Erythroblast (primary cell): ENCODE measurements at places on chromosomes 12 and 14.

GRCh38 chr14:56474419-56475022 lies 105.1 kb upstream of the TMEM260 start:
- peak; percentile 29 for DNase-seq

DNA sequence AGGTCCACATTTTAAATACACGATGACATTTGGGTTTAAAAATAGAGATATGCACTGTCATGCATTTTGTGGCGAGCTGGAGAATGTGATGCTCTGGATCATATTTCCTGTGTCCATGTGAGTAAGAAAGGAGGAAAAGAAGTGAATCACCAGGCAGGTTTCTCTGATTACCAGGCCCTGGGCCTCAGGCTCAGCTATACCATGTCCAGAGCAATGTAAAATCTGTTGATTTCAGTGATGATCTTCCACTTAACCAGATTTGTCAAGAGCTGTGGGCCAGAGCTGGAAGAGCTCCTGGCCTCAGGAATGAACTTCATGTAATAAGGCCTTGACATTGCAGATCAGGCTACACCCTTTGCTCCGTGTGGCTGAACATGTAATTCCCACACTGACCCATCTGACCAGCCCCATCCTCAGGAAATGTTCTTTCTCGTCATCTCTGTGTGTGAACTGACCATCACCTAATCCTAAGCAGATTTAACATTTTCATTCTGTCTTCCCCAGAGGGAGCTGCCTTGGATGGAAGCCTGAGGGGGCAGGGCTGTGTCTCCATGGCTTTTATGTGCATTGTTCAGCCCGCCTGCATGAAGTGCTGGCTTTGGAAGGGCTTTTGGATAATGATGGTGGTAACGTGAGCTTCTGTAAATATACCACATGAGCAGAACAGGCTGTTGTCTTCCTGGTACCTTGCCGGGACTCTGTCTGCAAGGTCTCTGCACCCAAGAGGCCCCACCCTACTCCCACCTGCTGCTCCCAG lies 54.5 kb downstream of the CRACR2A start:
- DNase-seq = no peak

DNA sequence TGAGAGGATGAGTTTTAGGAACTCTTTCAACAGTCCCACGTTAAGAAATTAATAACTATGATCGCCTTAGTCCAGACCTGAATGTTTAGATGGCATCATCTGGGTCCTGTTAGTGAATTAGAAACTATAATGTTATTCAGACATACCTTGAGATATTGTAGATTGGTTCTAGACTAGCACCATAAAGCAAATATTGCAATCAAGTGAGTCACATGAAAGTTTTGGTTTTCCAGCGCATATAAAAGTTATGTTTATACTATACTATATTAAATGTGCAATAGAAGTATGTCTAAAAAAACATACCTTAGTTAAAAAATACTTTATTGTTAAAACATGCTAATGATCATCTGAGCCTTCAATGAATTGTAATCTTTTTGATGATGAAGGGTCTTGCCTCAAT lies 106.6 kb upstream of the ATP2B1 start:
- DNase-seq = no peak

GRCh38 chr12:29429999-29430715 lies 49.2 kb upstream of the ERGIC2 start:
- DNase-seq = no peak

DNA sequence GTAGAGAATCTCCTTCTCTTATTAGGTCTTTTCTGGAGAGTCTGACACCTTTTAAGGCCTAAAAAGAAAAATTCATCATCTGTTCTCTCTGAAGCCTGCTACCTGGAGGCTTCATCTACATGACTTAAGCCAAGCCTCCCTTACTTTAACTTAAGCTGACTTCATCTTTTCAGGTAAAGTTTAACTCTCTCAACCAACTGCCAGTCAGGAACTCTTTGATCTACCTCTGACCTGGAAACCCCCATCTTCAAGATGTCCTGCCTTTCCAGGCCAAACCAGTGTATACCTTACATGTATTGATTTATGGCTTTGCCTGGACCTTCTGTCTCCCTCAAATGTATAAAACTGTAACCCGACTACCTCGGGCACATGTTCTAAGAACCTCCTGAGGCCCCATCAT lies 17.5 kb downstream of the GSTZ1 start:
- no peak for DNase-seq

GRCh38 chr12:80636832-80637231 lies 70.6 kb upstream of the MYF6 start:
- DNase-seq = no peak

GRCh38 chr12:44397631-44398030 lies 478.5 kb downstream of the NELL2 start:
- peak; percentile 34 for DNase-seq

DNA sequence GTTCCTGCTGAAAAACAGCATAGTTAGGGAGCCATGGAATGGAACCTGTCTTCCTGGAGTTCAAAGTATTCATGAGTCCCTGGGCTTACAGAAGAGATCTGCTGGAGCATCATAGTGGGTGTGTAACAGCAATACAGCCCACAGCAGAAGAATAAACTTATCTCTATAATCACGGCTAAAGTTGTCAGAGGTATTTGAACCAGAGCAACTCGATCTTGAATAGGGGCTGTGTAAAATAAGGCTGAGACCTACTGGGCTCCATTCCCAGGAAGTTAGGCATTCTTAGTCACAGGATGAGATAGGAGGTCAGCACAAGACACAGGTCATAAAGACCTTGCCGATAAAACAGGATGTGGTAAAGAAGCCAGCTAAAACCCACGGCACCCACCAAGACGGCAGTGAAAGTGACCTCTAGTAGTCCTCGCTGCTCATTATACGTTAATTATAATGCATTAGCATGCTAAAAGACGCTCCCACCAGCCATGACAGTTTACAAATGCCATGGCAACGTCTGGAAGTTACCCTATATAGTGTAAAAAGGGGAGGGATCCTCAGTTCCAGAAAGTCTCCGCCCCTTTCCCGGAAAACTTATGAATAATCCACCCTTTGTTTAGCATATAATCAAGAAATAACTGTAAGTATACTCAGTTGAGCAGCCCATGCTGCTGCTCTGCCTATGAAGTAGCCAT lies 223.4 kb downstream of the PCNX1 start:
- no peak for DNase-seq

GRCh38 chr12:68240079-68240478 lies 13.3 kb downstream of the IL22 start:
- peak; percentile 41 for DNase-seq

GRCh38 chr14:34874386-34875030 lies 652 bp downstream of the BAZ1A start:
- DNase-seq = peak; percentile 78

- no peak for DNase-seq
Observed at GRCh38 chr12:65673732-65674131, 150.6 kb upstream of the HMGA2 start.

DNA sequence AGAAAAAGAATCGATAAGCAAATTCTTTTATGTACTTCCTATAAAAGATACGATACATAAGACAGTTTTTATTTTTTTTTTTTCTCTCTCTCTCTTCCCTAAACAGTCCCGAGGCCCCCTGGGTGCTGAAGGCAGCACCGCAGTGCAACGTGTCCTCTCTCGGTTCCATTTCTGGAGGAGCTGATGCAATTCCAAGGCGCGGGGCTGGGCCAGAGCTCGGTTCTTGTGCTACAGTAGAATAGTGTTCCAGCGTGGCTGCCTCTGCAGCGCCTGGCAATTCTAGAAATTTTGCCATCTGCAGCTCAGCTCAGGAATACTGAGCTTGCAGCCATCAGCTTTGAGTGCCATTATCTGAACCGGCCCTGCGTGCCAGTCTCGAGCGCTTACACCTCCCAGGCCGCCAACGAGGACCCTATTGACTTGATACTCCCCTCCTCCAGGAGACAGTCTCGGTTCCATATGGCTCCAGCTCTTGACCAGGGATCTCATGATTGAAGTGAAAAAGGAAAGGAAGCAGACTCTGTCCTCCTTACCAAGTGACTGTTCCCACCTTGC lies 630 bp downstream of the ALDH1L2 start:
- peak; percentile 26 for DNase-seq

GRCh38 chr12:55739025-55739378 lies 3.9 kb upstream of the GDF11 start:
- no peak for DNase-seq

DNA sequence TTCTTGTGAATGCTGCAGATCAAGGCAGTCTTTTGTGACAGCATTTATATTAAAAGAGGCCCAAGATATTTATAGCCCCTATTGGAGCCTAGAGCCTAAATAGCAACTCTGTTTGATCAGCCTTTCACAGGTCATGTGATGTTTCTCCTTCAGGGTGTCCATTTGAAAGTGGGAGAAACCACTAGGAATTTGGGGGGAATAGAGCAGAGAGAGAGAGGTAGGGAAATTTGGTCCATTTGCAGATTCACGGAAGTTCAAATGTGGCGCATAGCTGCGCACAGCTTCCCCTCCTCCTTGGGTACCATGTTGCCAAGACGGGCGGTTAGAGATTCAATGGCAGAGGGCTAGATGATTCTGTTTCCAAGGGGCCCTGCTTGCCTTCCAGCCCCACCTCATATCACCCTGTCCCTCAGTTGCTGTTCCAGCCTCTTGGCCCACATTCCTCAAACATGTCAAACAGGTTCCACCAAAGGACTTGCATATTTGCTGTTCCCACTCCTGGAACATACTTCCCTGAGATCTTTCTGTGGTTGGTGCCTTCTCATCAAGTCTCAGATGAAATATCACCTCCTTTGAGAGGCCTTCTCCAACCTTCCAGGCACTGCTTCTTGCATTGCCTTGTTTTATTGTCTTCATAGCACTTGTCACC lies 220.8 kb downstream of the CHST11 start:
- no peak for DNase-seq

DNA sequence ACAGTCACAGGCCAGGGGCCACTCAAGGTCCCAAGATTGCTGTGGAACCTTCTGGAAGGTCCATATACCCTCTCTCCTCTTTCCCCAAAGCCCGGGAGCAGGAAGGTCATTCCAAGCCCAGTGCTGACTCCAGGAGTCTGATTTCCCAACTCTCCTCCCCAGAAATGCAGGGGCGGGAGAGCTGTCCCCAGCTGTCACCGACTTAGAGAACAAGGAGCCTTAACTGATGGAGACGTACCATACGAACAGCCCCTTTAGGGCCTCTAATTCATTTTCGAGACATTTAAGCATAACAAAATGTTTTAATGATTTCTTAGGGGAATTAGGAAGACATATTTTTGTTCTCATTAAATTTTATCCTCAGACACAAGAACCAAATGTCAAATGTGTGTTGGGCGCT lies 99.2 kb downstream of the PHETA1 start:
- DNase-seq = no peak

- no peak for DNase-seq
Observed at GRCh38 chr14:22255017-22255950, 333.7 kb downstream of the DAD1 start.

- DNase-seq = peak; percentile 67
Observed at GRCh38 chr12:62793256-62794217, 141.4 kb downstream of the PPM1H start.

- DNase-seq = peak; percentile 57
Observed at GRCh38 chr12:56629459-56630179, 507 bp downstream of the BAZ2A start.

GRCh38 chr14:74924061-74924460 lies 1.0 kb upstream of the RPS6KL1 start:
- no peak for DNase-seq

- no peak for DNase-seq
Observed at GRCh38 chr12:53195516-53196420, 11.3 kb downstream of the ITGB7 start.

DNA sequence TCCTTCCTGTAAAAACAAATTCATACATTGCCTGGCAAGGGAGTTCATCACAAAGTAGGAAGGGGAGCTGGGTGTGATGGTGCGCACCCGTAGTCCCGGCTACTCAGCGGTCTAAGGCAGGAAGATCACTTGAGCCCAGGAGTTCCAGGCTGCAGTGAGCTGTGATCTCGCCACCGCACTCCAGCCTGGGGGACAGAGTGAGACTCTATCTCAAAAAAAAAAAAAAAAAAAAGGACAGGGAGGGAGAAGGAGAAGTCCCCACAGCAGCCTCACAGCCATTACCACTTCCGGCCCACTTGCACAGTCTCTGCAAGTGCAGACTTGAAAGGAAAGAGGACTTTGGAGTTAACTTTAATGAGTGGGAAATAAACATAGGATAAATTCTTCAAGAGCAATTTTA lies 121.0 kb downstream of the FBXL14 start:
- no peak for DNase-seq

GRCh38 chr14:96059519-96060135 lies 20.5 kb downstream of the C14orf132 start:
- DNase-seq = no peak

- DNase-seq = no peak
Observed at GRCh38 chr14:87030197-87030596, 962.8 kb downstream of the GALC start.

DNA sequence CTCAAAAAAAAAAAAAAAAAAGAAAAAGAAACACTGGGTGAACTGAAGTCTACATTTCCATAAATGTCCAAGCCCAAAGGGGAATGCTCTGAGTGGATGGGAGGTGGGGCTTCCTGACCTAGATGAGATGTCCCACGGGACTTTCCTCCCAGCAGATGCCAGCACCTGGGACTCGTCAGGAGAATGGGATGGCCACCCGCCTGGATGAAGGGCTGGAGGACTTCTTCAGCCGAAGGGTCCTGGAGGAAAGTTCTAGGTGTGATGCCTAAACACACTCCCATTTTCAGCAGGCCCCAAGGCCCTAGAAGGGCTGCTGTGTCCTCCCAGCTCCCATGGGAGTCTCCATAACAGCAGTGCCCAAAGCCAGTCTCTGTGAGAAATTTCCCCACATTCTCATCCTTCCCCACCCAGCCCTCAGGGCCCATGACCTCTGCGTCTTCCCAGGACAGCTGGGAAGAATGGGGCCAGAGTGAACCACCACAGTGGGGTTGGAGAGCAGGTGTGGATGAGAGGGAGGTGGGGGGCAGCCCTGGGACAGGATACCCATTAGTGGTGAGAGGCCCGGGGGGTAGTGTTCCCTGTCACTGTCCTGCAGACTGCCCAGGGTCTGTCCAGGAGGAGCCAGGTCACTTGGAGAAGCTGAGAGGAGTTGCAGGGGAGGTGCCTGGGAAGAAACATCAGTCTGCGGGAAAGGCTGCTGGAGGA lies 7.1 kb upstream of the CPNE6 start:
- DNase-seq = no peak

- no peak for DNase-seq
Observed at GRCh38 chr14:31027847-31028246, 1.7 kb upstream of the STRN3 start.

DNA sequence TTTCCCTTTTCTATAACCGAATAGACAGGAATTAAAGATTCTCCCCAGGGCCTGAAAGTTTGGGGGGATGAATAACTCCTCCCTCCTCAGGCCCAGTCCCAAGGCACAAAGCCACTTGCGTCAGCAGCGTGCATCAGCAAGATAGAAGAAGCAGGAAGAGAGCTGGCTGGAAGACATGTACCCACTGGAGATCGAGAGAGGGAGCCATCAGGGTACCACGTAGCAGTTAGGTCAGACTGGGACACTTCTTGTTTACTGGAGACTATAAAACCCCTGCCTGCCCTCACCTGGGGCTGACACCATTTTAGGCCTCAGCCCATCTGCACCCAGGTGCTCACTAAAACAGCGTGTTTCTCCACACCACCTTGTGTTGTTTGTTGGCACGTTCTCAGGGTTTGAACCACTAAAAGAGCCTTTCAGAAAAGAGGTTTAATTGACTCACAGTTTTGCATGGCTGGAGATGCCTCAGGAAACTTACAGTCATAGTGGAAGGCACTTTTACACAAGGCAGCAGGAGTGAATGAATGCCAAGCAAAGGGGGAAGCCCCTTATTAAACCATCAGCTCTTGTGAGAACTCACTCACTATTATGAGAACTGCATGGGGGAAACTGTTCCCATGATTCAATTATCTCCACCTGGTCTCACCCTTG lies 93.2 kb downstream of the TMTC3 start:
- DNase-seq = no peak
